ENCODE measurements at places on chromosomes 6 and 20. TPM values are rescaled to one million over a fixed set of nuclear protein-coding genes. Genes with fewer than 3 reads are reported as not detected.

C20orf202 gene
- not detected for total RNA-seq

DNA sequence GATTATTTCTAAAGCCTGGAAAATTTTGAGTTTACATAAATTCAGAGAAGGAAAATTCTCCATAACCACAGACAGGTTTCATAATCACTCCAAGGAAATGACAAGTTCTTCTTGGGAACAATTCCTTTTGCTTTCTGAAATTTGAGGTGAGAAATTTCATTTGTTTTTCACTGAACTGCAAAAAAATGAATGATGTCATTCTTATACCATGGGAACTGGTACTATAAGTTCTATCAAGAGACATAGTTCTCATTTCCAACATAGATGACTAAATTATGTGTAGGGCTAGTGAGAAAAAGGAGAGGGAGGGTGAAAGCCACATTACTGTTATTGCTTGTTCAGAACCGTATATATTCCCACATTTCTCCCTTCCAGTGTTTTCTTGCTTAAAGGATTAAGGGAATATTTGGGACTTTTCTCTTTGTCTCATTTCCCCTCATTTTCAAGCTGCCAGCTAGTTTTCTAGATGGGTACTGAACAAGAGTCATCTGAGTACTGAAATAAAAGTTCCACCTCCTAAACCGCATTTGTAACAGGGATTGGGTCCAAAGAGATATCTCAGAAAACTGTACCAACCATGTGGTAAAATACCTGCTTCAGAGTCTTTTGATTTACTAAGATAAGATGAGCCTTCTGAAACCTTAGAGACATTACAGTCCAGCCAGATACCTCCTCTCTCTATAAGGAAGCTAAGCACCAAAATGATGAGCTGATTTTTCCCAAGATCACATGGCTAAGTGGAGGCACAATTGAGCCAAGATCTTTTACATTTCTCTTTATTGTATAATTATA lies 144.3 kb upstream of the PRDM1 start:
- no peak for DNase-seq
- no peak overlapping the region for H3K27ac ChIP-seq
- H3K4me1 ChIP-seq, result no peaks in the 10 kb centered on the region
- H3K27me3 ChIP-seq, result no peaks in the 10 kb centered on the region
- no peaks in the 10 kb centered on the region for H3K36me3 ChIP-seq

DNA sequence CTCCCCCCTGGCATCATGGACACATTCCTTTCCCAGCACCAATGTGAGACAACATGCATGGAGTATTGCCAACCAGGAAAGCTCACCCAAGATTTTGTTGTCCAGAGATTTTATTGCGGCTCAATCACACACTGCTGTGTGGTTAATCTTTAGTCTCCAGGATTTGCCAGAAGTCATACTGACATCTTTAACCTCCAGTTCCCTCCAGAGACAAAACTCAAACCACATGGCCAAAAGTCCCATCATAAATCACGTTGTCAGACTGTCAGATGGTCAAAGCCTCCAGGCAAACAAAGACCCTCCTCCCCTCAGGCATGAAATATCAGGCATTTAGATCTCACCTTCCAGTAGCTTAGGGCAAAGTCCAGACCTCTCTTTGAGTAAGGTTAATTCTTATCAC lies 97.3 kb upstream of the OPRM1 start:
- H3K4me3 ChIP-seq, result no peak overlapping the region
- H3K36me3 ChIP-seq, result no peaks in the 10 kb centered on the region
- DNase-seq, result no peak
- no peak overlapping the region for H3K27ac ChIP-seq
- no peaks in the 10 kb centered on the region for H3K27me3 ChIP-seq

DNA sequence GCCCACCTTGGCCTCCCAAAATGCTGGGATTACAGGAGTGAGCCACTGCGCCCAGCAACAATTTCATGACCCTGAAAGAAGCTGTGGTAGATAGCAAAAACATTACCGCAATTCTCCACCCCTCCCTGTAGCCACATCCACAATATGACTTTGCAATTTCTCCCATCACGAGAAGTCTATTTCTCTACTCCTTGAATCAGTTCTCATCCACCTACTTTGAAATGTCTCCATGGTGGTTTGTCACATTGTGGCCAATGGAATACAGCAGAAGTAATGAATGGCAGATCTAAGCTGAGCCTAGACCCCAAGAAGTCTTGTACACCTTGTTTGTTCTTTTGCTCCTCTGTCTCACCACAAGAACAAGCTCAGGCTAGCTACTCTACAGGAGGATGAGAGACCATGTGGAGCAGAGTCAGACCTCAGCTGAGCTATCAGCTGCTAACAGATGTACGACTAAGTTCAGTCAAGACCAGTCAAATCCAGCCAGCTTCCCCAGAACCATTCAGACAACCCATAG lies 6.3 kb downstream of the OXT start:
- no peak overlapping the region for H3K4me3 ChIP-seq
- DNase-seq, result no peak
- H3K36me3 ChIP-seq, result no peaks in the 10 kb centered on the region
- no peaks in the 10 kb centered on the region for H3K4me1 ChIP-seq
- no peak overlapping the region for H3K27ac ChIP-seq
